ENCODE measurements at places on chromosomes 4 and X.
A peak's percentile ranks its signal among the peaks of the same experiment; 100 is the strongest.

GRCh38 chrX:87299563-87300160 lies 217.9 kb upstream of the KLHL4 start:
- DNase-seq = peak; percentile 12

DNA sequence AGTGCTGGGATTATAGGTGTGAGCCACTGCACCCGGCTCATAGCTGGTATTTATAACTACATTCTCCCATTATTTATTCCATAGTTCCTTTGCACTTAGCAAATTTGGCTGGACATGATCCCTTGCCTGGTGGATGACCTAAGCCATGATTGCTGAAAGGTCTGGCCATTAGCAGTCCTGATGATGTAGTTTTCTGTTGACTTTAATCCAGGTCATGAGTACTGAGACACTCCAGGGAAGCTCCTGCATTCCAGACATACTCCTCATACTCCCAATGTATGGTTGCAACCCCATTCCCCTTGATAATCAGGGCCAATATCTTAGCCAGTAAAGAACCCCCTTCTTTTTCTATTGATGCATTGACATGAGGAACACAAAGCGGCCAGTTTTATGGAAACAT lies 24.4 kb upstream of the MGST2 start:
- DNase-seq = no peak

GRCh38 chrX:129693354-129693753 lies 38.6 kb upstream of the APLN start:
- DNase-seq = no peak

DNA sequence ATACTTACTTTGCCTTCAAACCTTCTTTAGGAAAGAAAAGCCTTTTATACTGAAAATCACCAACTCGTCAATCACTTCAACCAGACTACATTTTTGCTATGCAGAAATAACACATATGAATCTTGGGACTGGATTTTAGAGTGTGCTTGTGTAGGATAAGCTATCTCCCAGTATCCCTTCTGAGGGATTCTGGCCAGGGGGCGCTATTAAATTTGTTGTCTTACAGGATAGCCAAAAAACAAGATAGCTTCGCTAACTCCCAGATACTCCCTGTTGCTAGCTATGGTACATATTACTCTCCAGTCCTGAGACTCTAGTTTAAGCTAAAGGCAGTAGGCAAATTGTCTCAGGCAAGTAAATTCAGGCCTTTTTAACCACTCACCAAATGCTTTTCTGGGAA lies 167.2 kb downstream of the LHFPL1 start:
- no peak for DNase-seq

GRCh38 chr4:146338512-146338911 lies 124.2 kb downstream of the REELD1 start:
- no peak for DNase-seq

DNA sequence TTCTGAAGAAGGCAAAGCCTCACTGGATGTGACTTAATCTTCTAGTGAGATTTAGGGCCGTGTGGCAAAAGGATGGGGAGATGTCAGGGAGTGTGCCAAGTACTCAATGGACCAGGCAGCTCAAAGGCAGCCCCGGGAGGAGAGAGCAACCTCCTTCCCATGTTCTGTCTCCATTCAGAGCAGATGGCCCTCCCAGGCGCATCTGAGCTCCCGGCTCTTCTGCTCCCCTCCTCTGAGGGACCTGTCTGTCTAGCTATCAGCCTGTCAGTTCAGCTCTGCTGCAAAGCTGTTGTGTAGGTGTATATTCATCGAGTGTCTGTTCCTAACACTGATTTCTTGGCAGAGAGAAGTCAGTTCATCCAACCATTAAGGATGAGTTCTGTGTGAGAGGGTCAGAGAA lies 10.9 kb upstream of the PORCN start:
- DNase-seq = no peak

- DNase-seq = no peak
These were observed 187.1 kb upstream of the C1QTNF7 start for GRCh38 chr4:15240764-15241163.

GRCh38 chr4:185786422-185786821 lies 25.6 kb downstream of the SORBS2 start:
- DNase-seq = no peak

GRCh38 chr4:184938871-184939270 lies 79.4 kb upstream of the HELT start:
- no peak for DNase-seq

DNA sequence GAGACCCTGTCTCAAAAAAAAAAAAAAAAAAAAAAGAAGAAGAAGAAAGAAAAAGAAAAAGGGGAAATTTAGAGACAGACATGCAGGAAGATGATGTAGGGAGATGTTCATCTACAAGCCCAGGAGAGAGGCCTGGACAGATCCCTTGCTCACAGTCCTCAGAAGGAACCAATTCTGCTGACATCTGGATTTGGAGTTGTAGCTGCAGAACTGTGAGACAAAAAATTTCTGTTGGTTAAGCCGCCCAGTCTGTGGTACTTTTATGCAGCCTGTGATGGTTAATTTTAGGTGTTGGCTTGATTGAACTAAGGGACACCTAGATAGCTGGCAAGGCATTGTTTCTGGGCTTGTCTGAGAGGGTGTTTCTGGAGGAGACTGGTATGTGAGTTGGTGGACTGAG lies 10.1 kb upstream of the STIM2 start:
- DNase-seq = no peak

GRCh38 chr4:157558016-157558415 lies 337.5 kb downstream of the GRIA2 start:
- DNase-seq = no peak

DNA sequence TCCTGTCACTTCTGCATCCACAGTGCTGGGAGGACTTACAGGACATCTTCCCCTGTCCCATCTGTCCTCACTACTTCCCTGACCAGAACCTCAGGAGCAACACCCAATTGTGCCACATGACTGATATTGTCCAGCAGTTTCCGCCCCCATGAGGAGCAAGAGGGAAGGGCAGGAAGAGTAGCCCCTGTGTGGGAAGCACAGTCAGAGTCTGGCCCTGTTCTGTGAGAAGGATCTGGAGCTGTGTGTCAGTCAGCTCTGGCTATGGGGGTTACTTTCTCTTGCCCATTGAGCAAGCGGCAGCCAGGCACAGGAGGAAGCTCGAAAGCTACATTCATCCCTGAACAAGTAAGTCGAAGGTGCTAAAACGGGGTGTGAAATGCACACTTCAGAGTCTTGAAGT lies 14.8 kb upstream of the TRIM60 start:
- DNase-seq = no peak

GRCh38 chr4:108426493-108426892 lies 193.9 kb upstream of the RPL34 start:
- no peak for DNase-seq

GRCh38 chr4:11105715-11106114 lies 323.0 kb downstream of the HS3ST1 start:
- DNase-seq = no peak

- DNase-seq = no peak
These were observed 215.6 kb upstream of the PPARGC1A start for GRCh38 chr4:24105327-24106038.

GRCh38 chr4:107834241-107834794 lies 9.6 kb downstream of the SGMS2 start:
- no peak for DNase-seq

DNA sequence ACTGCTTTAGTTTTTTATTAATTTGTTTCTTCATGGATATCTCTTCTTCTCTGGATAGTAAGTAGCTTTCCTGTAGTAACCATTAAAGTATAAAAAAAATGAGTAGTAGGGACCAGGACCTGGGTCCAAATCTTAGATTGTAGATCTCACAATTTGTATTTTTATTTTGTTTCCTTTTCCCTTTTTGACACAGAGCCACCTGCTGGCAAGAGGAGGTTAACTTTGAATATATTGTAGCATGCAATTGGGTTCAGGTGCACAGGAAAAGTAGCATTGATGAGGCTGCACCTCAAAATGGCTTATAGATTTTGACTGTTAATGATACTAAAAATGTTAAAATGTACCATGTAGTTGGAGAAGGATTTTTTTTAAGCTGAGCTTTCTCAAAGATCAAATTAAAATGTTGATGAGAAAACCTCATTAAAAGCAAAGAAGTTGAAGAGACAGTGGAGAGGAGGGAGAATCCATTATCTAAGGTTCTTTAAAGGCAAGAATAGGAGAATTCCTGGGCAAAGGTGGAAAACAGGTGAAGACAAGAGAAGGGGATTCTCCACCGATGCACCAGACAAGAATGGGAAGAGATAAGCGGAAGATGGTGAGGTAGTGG lies 48.3 kb upstream of the HPGDS start:
- peak; percentile 41 for DNase-seq

GRCh38 chrX:16552546-16552945 lies 97.4 kb upstream of the S100G start:
- DNase-seq = no peak

DNA sequence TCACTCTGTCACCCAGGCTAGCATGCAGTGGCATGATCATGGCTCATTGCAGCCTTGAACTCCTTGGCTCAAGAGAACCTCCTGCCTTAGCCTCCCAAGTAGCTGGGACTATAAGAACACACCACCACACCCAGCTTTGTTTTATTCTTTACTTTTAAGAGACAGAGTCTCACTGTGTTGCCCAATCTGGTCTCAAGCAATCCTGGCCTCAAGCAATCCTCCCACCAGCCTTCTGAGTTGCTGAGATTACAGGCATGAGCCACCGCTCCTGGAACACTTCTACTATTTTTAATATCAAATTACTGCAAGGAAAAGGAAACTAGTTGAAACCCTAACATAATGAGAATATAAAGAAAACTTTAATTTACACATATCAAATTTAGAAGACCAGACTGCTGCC lies 85.4 kb downstream of the FAM13A start:
- no peak for DNase-seq

DNA sequence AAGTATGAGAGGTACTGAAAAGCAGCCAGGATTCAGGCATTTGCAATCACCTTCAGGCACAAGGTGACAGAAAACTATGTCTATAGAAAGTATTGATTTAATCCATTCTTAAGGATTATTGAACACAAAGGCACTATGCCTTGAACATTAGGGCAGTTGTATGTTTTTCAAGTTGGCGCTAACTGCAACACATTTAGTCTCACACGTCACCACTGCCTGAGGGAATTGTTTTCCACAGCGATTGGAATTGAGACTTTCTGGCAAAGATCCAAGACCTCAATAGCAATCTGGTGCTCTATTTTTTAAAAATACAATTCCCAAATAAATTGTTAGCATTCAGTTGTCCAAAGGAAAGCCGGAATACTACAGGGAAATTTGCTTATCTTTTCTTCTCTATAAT lies 52.7 kb upstream of the FTHL17 start:
- peak; percentile 18 for DNase-seq

- DNase-seq = no peak
These were observed 497.2 kb upstream of the FAM241A start for GRCh38 chr4:111648056-111648455.

DNA sequence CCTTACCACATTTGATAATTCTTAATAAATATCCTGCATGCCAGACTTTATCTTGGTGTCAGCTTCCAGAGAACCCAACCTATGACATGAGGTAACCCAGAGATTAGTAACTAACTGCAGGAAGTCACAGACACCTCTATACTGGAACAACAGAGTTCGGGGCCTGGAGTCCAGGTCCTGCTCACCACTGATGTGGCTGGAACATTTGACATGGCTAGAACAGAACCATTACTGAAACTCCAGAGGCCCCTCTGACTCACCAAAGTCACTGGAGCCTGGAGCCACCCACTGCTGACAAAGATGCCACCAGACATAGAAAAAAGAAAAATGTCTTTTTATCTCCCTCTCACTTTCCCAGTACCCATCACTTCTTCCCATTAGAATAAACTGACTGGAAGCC lies 403.7 kb downstream of the MID1IP1 start:
- DNase-seq = no peak

DNA sequence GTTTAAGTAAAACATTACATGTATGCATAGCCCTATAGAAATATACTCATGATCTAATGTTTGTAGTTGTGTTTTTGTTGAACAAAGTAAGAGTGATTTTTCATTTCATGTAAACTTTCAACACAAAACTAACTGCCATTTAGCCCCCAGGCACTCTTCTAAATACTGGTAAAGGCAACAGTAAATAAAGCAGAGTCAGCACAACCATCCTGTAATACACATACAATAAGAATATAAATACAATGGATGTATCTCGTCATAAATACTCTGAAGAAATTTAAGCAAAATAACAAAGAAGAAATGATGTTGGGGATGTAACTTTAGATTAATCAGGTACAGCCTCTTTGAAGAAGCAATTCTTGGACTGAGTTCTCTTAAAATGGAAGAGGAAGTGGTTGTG lies 821.2 kb downstream of the ARAP2 start:
- DNase-seq = no peak

DNA sequence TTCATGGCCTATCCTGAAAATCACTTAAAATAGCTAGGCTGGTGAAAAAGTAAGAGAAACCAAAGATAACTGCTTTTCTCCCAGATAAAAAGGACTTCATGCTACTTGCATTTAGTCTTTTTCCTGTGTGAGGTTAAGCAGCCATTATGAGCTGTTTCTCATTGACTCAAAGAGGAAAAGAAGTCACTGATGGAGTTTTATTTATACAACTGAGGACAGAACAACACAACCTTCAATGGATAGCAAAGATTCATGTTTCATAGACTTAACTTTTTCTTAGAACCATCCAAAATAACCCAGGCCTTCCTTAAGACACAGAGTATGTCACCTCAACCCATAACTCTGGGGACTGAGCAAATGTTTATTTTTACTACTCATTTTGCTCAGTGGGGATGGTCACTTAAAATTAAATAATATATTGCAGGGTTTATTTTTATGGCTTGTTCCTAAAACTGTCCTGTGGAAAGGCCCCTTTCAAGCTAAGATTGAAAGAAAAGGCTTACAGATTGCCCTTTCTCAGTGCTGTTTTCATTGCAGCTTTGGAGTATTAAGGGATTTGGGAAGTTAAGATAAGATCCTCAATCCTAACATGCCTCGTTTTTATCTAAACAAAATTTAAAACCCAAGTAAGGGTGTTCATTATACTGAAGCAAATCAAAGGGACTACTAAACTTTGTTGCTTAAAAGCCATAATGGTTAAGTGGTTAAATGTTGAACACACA lies 252.6 kb upstream of the MAD2L1 start:
- no peak for DNase-seq

- no peak for DNase-seq
These were observed 162.7 kb upstream of the GALNTL6 start for GRCh38 chr4:171650543-171650942.

DNA sequence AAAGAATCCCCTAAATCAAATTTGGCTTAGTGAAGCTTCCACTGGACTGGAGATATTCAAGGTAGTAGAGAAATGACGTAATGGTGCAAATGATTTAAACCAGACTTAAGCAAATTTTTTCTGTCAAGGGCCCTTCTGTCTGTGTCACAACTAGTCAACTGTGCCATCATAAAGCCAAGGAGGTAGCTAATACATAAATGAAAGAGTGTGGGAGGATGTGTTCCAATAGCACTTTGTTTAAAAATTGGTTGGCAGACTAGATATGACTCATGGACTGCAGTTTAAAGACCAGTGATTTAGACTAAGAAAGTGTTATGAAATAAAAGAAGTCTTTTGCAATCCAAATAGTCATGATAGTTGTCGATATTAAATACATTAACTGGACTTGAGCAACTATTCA lies 24.3 kb upstream of the TEX13C start:
- DNase-seq = no peak

- DNase-seq = no peak
These were observed 62.0 kb downstream of the ZNF827 start for GRCh38 chr4:145876531-145877180.

All from endothelial cell of umbilical vein (primary cell).